ENCODE measurements at places on chromosomes 1 and 21.
A peak's percentile ranks its signal among the peaks of the same experiment; 100 is the strongest.

DNA sequence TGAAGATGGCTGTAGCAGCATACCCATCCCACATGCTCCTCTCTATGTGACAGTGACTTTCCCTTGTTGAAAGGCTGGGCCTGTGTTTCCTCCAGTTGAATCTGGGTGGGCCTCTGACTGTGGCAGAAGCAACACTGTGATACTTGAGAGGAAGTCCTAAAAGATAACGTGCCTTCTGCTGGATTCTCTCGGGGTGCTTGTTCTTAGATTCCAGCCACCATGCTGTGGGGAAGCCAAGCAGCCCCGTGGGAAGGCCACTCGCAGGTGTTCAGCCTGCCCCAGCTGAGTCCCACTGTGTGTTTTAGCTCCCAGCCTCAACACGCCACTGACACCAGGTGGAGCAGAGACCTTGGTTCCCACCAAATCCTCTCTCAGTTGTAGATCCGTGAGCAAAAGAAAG is 31.5 kb downstream of the TRAPPC10 start:
- no peak for DNase-seq

DNA sequence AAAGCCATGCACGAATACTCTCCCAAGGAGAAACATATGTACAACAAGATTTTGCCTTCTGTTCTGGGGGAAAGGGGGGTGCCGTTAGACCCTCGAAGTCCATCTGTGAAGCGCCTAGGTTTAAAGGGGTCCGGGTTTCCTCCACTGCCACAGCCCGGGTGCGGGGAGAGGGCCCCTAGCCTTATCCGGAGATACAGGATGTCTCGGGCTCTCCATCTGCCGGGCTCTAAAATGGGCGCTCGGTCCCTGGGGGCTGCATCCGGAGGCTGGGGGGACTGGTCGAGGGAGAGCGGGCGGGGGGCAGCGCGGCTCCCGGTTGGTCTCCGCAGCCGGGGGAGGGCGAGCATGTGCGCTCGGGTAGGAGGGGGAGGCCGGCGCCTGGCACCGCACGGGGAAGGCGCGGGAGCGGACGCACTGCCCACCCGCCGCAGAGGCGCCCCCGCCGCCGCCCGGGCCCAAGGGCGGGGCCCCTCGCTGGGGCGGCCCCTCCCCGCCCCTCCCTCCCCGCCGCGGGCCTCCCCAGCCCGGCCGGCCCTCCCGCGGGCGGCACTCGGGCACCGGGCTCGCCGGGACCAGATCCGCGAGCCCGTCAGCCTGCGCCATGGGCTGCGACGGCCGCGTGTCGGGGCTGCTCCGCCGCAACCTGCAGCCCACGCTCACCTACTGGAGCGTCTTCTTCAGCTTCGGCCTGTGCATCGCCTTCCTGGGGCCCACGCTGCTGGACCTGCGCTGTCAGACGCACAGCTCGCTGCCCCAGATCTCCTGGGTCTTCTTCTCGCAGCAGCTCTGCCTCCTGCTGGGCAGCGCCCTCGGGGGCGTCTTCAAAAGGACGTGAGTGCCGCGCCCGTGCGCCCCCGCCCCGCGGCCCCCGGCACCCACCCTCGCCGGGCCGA is 63.1 kb downstream of the ELK4 start:
- peak; percentile 48 for DNase-seq

DNA sequence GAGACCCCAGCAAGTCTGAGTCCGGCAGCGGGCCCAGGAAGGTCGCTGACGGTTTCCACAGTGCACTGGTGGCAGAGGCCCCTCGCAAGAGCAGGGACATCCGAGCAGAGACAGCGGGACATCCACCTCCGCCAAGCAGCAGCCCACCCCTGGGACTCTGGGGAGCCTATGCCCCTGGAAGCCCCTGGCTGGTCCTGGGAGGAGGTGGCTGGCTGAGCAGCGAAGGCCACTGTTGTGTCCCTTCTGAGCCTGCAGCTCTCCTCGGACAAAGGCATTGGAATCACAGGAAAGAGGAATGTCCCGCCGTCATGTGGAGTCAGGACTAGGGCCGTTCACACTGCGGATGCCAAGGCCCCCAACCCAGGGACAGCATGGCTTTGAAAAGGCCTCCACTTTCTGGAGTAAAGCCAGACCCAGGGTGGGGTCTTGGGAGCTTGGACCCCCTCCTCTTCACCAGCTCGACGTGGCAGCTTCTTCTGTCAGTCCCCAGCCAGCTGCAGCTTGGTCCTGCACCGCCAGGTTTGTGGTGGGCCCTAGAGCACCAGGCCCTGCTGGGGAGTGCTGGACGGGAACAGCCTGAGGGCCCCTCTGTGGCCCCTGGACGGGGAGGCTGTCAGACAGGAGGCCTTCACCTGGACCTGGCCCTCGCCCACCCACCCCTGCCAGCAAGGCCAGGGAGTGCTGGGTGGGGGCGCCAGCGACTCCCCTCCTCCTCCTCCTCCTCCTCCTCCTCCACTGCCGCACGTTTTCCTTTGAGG is 1.4 kb downstream of the MEGF6 start:
- no peak for DNase-seq

GRCh38 chr21:45074818-45075595 is 627 bp downstream of the ADARB1 start:
- no peak for DNase-seq

All from sciatic nerve (tissue), 2 donors.